ENCODE measurements at places on chromosomes 1 and 21. TPM values are rescaled to one million over a fixed set of nuclear protein-coding genes. Genes with fewer than 3 reads are reported as not detected.

- no peaks in the 10 kb centered on the region for H3K36me3 ChIP-seq
- DNase-seq = no peak
- H3K27me3 ChIP-seq = no peaks in the 10 kb centered on the region
- peak overlapping the region; percentile 74 for H3K4me3 ChIP-seq
- H3K27ac ChIP-seq = no peak overlapping the region
- peaks cover 11% of the 10 kb centered on the region for H3K4me1 ChIP-seq
Measured at GRCh38 chr1:2203671-2204414, 9.3 kb upstream of the FAAP20 start.

- no peaks in the 10 kb centered on the region for H3K27me3 ChIP-seq
- no peak overlapping the region for H3K27ac ChIP-seq
- peaks cover 9% of the 10 kb centered on the region for H3K4me1 ChIP-seq
- no peak for DNase-seq
- peaks cover 1% of the 10 kb centered on the region for H3K36me3 ChIP-seq
Measured at GRCh38 chr1:77655431-77655974, 27.0 kb downstream of the ZZZ3 start.

- H3K27me3 ChIP-seq = no peaks in the 10 kb centered on the region
- H3K4me1 ChIP-seq = peaks cover 3% of the 10 kb centered on the region
- H3K36me3 ChIP-seq = no peaks in the 10 kb centered on the region
- no peak for DNase-seq
- no peak within 1 kb of the TSS for H3K27ac ChIP-seq
Measured at GRCh38 chr1:117001254-117001927, at the start of gene CD101. Gene CD101 (plus strand): TSS chr1:117001760. CDS start chr1:117001818, 58 bp downstream.

Gene RIPPLY3
- total RNA-seq = not detected

Measured in glutamatergic neuron (in vitro differentiated cells).